Esophagus squamous epithelium (tissue), 5 donors: ENCODE measurements at places on chromosomes 13 and 19.

DNA sequence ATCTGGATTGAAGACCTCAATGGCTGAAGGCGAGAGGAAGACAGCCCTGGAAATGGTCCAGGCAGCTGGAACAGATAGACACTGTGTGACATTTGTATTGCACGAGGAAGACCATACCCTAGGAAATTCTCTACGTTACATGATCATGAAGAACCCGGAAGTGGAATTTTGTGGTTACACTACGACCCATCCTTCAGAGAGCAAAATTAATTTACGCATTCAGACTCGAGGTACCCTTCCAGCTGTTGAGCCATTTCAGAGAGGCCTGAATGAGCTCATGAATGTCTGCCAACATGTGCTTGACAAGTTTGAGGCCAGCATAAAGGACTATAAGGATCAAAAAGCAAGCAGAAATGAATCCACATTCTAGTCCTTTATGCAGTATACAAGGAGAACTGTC is 1.2 kb downstream of the POLR1D start:
- DNase-seq, result no peak

- DNase-seq, result no peak
Observed at GRCh38 chr19:30908262-30908771, 440.9 kb downstream of the TSHZ3 start.

- DNase-seq, result no peak
Observed at GRCh38 chr13:77207943-77208342, 119.0 kb downstream of the MYCBP2 start.

DNA sequence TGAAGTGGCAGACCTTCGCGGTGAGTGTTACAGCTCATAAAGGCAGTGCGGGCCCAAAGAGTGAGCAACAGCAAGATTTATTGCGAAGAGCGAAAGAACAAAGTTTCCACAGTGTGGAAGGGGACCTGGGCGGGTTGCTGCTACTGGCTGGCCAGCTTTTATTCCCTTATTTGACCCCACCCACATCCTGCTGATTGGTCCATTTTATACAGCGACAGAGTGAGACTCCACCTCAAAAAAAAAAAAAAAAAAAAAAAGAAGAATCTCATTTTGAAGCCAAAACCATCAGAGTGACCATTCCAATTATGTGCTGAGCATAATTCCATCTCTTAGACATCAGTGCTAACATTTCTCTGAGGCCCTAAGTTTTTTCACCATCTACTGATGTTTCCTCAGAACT is 1.9 kb upstream of the ZNF552 start:
- no peak for DNase-seq

- DNase-seq, result peak; percentile 45
Observed at GRCh38 chr13:49246850-49247642, 679 bp upstream of the CDADC1 start.

- no peak for DNase-seq
Observed at GRCh38 chr13:51825165-51825592, 19.8 kb downstream of the TMEM272 start.

DNA sequence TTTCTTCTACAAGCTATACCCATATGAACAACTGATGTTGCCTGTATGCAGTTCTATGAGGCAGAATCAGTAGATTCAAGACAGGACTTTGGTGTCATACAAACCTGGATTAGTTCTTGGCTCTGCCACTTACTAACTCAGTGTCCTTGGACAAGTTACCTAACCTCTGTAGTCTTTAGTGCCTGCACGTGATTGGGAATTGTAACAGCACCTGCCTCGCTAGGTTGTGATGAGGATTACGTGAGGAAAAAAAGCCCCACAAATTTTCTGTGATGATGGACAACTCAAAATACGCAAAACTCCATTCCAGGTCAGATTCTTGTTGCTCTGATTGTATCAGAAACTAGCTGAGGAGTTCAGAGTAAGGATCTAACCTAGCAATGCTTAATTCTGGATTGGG is 89.3 kb downstream of the LRCH1 start:
- DNase-seq, result no peak

GRCh38 chr13:99172951-99173350 is 27.7 kb upstream of the UBAC2 start:
- DNase-seq, result no peak

DNA sequence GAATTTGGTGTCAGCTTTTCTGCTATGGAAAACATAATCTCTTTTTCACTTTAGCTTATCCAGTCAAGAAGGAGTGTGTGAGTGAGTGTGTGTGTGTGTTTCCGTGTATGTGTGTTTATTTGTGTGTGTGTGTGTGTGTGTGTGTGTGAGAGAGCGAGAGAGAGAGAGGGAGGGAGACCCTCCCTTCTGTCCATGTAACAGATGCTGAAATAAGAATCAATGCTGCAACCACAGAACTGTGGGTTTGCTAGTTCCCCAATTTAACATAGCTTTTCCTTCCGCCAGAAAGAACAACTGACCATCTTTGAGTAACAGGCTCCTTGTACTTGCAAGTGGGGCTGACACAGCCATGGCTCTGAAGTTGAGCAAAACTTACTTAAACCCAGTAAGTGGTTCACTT is 5.2 kb downstream of the LCP1 start:
- DNase-seq, result no peak

DNA sequence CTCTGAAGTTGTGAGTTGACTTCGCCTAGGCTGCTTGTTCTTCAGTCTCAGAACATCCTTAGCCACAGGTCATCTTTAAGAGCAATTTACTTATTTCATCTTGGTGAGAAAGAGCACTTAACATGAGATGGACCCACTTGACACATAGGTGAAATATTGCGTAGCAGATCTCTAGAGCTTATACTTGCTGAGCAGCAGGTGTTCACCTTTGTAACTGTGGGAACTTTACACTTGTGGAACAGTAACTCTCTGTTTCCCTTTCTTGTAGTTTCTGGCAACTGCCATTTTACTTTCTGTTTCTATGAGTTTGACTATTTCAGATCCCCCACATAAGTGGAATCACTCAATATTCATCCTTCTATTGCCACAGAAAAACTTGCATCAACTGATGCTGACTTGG is 95.7 kb downstream of the SLC10A2 start:
- no peak for DNase-seq

DNA sequence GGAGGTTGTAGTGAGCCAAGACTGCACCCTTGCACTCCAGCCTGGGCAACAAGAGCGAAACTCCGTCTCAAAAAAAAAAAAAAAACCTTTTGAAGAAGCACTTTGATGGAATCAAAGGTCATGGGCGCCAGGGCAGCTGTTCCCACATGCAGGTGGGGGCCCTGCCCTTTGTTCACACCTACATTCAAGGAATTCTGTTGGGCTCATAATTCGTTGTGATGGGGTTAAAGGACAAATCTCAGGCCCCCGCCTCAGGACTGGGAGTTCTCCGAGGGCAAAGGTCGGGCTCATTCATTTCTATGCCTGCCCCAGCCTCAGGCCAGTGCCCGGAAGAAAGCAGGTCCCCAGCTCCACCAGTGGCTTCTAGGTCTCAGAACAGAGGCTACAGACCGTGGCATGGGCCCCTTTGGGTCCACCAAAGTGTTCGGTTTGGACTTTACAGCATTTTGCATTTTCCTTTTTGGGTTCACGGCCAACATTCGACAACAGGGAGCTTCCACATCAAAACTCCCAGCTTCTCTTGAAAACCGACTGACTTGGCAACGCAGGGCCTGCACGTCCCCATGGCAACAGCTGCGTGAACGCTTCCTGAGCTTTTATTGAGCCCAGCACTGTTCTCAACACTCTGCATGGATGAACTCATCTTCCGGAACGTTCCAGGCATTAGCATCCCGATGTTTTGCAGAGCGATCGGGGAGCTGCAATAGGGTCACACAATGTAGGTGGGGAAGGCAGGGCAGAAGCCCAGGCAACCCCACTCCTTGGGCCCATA is 10.1 kb upstream of the GTF2F1 start:
- DNase-seq, result no peak

DNA sequence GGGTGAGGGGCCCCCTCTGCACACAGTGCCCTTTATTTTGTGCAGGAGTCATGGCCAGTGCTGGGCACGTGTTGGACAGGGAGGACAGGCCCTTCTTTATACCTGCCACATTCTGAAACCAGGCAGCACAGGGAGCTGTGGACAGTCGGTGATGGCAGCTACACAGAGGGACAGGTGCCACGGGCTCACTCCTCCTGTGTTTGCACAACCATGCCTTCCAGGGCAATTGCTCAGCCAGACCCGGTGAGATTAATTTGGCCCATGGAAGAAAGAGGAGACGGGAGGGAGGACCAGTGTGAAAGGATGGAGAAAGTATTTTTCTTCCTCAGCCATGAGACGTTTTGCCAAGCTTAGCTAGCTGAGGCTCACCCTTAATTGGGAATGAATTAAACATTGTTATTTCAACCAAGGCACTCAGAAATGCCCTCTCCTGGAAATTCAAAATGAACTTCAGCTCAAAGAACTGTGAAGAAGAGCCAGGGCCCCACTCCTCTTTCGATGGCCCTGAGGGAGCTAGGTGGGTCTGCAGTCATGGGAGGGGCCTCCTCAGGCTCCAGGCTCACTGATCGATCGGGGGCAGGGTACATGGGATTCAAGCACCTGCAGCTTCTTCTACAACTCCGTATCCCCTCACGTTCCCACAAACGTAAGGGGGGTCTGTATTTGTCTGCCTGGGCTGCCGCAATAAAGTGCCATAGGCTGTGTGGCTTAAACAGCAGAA is 41.2 kb downstream of the SHISA2 start:
- DNase-seq, result no peak

GRCh38 chr13:80900561-80900960 is 559.6 kb upstream of the SPRY2 start:
- DNase-seq, result no peak

DNA sequence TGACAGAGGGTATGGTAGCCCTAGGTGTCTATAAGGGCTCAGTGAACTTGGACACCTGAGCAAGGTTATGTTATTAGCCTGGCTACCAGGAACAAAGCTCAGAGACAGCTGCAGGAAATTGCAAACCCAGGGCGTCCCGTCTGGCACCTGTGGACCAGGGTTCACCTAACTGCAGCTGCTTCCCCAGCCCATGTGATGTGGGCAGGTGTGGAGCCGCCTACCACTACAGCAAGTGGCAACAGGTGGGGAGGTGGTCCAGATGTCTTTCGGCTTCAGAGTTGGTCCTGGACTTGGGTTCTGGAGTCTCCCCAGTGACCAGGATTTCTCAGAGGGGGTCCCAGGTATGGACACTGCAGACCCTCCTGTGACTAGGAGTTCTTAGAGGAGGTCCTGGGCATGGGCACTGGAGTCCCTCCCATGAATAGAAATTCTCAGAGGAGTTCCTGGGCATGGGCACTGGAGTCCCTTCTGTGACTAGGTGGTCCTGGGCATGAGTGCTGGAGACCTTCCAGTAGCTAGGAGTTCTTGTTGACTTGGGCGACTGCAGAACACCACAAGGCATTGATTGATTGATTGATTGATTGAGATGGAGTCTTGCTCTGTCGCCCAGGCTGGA is 25.2 kb downstream of the ACTL9 start:
- no peak for DNase-seq
